Activated CD4-positive, alpha-beta T cell treated with anti-CD3 and anti-CD28 coated beads, Interleukin-2, amount 10 ng/mL, durations not matched to agents 7 days and 5 days (primary cell): ENCODE measurements at places on chromosomes 3 and 15. TPM values are rescaled to one million over a fixed set of nuclear protein-coding genes. Genes with fewer than 3 reads are reported as not detected.

The HYPK gene
- 18.1 TPM for total RNA-seq

The AADACL2 gene
- total RNA-seq = not detected

The NOX5 gene
- not detected for total RNA-seq

The FANCD2OS gene
- total RNA-seq = not detected

The SCG3 gene
- total RNA-seq = not detected

The GNAT1 gene
- total RNA-seq = not detected

The GOLGA8N gene
- 9.2 TPM for total RNA-seq

The SAMMSON gene
- total RNA-seq = not detected

The USP50 gene
- total RNA-seq = not detected

The CHRNB4 gene
- total RNA-seq = not detected

The ZBTB11 gene
- total RNA-seq = 34.0 TPM

The SMCO1 gene
- not detected for total RNA-seq

The SATB1 gene
- 323 TPM for total RNA-seq

The ALPK3 gene
- total RNA-seq = 0.15 TPM
